ENCODE measurements at places on chromosomes 3 and 15.
A peak's percentile ranks its signal among the peaks of the same experiment; 100 is the strongest.

DNA sequence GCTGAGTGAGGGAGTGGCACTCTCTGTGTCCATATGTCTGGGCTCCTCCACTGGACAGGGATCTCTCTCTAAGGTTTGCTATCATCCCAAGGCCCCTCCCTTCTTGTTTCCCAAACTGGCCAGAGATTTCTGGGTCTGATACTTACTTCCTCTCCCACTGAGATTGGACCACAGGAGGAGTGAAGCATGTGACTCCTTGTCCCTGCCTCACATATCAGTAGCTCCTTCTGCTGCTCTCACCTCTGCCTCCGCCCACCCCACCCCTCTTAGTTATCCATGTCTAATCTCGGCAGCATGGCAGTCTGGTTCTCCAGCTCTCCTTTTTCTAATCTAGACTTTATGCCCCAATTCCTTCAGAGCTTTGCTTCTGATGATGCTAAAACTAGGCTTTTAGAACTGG lies 223.1 kb downstream of the RPLP1 start:
- no peak for DNase-seq

DNA sequence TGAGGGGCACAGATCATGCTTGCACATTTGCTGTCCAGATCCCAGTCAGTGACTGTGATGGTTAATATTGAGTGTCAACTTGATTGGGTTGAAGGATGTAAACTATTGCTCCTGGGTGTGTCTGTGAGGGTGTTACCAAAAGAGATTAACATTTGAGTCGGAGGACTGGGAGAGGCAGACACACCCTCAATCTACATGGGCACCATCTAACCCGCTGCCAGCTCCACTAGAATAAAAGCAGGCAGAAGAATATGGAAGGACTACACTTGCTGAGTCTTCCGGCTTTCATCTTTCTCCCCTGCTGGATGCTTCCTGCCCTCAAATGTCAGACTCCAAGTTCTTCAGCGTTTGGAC lies 5.1 kb downstream of the GP9 start:
- no peak for DNase-seq

DNA sequence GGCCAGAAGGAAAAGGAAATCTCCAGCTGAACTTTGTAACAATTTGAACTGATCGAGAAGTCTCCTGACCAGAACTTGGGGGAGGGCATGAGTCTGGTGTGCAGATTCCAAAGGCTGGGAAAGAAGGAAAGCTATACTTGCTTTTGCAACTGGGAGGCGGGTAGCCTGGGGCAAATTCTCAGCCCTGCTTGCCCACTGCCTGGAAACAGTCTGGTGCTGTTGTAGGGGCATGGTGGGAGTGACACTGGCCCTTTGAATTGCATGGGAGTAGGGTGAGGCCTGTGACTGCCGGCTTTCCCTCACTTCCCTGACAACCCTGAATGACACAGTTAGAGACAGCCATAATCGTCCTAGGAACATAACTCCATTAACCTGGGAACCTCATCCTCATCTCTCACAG lies 114.0 kb upstream of the POU1F1 start:
- peak; percentile 91 for DNase-seq

DNA sequence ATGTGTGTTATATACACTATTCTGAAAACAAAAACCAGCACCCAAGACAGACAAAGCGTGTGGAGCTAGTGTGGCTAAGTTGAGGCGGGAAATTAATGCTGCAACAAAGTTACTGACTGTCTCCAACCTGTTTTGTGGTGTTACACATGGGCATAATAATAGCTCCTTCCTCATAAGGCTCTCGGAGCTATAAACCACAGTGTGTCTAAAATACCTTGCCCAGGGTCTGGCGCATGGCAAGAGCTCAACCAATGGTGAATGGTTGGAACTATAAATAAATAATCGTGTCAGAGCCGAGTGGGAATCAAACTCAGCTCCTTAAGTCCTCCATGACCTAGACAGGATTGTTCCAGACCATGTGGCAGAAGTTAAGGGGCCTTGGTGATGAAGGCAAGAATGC lies 35.9 kb upstream of the TFRC start:
- DNase-seq, result no peak

GRCh38 chr3:143119974-143120715 lies 574 bp downstream of the CHST2 start:
- peak; percentile 61 for DNase-seq
